ENCODE measurements at places on chromosomes 7 and 10.

DNA sequence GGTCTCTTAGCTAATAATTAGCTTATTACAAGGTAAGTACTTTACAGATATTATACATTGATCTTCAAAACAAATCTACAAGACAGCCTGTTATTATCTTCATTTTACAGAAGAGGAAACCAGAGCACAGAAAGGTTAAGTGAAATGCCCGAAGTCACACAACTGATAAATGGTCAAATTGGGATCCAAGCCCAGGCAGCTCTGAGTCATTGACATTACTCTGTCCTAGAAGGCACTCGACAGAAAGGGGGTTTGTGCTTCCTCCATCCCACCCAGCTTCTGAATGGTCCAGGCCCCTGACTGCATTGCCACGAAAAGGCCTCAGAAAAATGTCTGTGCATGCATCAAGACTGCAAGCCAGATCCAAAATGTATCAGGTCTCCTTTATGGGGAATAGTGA lies 81.3 kb upstream of the ZNF438 start:
- DNase-seq: no peak

DNA sequence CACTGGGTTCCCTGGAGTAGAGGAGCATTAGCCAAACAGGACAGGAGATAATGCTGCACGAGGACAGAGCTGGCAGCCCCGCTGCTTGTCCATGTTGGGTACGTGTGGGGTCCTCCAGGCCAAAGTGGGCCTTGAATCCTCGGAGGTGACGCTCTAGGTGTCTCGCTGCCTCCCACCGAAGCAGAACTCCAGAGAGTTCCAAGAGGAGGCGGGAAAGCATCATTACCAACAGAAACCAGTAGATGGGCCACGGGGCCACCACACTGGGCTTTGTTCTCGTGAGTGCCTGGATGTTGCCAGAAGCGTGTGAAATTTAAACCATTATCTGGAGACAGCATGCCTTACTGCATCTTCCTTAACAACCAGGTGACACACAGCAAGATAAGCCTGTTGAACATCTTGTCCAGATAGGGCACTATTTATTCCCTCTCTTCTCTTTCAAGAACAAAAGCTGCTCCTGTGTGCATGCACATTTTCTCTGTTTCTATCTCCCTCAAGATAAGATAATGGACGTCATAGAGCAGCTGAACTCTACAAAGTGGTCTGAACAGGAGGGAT lies 56.8 kb downstream of the TNS3 start:
- no peak for DNase-seq

GRCh38 chr7:23864973-23865372 lies 155.0 kb downstream of the STK31 start:
- no peak for DNase-seq

DNA sequence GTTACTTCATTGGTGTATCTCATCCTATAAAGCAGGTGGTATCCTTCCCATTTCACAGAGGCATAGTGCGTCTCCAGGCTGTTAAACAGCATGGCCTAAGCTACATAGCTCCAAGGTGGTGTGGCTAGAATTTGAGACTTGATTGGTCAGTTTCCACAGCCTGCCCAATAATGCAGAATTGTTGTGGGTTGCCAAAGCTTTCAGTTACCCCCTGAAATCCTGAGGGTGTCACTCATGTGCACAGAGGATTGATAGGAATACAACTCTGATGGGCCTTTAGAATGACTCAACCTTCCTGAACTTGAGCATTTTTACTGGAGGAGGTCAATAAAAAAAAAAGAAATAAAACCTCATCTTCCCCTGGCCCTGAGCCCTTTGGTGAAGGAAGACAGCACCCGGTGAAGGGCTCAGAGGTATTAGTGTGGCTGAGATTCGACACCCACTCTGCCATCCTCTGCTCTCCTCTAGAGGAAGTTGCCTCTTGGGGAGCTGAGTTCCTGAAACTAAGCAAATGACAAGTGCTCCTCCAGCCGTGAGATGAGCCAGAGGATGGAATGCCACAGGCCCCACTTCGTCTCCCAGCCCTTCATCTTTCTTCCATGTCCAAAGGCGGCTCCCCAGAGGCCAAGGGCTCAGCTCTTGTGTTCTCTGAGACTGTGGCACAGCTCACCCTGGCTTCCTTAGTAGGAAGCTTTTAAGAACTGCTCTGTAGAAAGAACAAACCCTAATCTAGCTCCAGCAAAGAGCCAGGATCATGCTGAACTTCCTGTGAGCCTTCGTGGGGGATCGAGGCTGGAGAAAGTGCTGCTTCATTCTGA lies 1.0 kb downstream of the ACSL5 start:
- DNase-seq: no peak

DNA sequence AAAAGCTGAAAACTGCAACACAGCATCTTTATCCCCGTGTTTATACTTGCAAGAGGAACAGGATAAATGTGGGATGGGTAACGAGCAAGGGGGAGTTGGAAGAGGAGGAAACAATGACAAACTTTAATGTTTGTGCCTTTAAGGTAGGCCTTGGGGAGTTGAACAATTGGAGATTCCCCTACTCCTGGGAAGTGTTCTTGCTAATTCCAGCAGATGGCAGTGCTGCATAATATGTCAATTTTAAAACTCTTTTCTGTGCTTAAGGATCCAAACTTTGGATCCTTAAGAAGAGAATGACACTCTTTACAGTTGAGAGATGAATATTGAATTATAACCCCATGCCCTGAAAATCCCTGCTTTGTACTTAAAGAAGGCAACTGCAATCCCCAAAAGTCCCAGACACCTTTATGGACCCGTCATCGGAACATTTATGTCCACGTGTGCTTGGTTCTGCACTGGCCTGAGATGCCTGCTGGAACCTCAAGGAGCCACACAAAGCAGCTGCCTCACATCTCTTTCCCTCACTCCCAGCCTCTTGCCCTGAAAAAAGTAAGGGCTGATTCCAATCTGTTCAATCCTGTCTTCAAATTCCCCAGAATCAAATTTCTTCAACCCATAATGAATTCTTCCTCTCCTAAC lies 12.0 kb downstream of the IFIT5 start:
- DNase-seq: no peak

DNA sequence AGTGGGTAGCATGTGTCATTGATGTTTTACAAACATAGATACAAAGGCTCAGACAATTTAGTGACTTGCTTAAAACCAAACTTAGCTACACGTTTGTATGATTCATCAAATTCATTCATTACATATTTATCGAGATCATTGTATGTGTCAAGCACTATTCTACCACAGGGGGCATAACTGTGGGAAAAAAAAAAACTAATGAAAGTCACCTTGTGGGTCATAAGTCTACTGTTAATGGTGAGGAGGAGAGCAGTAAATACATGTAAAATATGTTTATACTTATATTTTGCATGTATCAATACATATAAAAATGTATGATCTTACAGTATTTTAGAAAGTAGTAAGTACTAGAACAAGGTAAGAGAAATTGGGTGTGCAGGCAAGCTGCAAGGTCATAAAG lies 933.8 kb downstream of the IPMK start:
- DNase-seq: no peak

DNA sequence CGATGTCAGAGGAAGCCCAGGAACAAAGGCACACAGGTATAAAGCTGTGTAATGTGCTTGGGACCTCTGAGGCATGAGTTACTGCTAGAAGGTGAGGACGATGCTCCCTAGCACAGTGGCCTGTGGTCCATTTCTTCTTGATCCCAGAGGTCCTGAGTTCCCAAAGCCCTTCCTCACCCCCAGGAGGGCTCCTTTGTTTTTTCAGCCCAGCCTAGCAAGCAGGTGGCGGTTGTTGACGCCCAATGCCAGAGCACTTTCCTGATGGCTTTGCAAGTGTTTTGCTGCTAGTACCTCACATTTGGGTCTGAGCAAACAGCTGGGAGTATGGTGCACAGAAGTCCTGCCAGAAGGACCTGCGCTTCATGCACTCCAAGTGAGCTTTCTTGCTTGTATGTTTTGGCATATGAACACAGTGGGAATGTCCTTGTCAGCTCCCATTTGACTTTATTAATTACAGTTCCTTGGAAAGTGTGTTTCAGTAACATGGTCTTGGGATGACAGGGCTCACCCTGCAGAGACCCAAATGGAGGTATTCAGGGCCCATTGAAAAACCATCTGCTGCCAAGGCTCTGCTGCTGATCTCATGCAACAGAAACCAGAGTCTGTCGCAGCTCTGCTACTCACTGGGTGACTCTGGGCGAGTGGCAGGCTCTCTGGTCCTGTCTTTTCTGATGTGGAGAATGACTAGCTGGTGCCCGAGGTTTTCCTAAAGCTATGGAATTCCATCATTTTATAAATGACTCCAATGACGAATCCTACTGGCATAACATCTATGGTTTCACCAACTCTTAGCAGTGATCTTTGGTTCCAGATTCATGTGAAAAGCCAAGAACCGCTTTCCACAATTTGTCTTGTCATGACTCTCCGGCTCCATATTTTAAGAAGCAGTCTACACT lies 134.9 kb downstream of the ARID5B start:
- no peak for DNase-seq

- DNase-seq: no peak
Measured at GRCh38 chr10:98666276-98666675, 219.5 kb upstream of the HPS1 start.

DNA sequence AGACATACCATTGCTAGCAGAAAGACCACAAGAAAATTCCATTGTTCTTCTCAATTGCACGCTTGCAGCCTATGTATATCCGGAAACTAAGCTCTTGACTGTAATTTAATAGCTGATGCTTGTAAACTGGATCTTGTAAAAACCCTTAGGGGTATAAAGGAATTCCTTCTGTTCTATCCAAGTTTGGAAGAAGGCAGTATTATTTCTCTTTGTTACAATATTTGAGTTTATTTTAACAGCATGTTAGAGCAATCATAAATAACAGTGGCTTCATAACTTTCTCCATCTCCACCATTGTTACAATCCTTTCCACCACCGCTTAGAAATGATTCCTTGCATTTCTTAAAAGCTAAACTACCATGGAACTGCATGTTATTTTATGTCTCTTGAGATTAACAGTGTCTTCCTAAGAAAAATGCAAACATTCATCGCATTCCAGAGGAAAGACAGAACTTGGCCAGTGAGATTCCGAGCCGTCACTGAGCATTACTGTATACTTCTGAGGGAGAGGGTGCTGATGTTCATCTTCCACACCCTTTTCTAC lies 92.5 kb downstream of the TRIL start:
- DNase-seq: no peak

DNA sequence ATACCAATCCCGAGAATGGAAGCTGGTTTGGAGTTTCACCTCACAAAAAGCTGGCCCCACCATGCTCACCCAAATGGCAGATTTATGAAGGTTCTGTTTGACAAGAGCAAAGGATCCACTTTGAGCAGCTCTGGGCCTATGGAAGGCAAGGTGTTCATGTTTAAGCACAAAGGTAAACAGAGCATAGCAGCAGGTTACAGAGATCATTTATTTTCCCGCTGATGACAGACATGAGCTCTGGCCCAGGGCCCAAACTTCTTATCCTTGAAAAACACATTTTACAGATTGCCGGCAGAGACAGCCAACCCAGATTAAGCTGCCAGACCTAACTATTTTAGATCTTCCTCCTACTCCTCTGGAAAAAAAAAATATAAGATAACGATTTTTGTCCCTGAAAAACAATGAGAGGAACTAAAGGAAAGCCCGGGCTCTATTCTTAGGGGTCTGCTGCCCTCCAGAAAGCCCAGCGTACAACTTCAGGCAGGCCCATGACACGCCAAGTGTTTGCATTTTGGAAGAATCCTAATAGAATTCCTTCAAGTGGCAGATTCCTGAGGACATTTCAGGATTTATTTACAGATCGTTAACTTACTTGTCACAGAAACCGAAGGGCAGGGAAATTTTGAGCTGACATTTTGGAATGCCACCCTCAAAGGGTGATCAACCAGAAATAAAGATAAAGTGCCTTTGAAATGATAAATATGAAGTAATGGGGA lies 40.0 kb downstream of the SYPL1 start:
- no peak for DNase-seq

GRCh38 chr7:92837000-92837749 lies 802 bp upstream of the CDK6 start:
- no peak for DNase-seq
